Fibroblast of gingiva (primary cell): ENCODE measurements at places on chromosomes 7 and 10.

- no peak for DNase-seq
Measured at GRCh38 chr7:86282014-86282682, 361.6 kb upstream of the GRM3 start.

GRCh38 chr7:97844036-97844435 lies 28.2 kb downstream of the ASNS start:
- no peak for DNase-seq

DNA sequence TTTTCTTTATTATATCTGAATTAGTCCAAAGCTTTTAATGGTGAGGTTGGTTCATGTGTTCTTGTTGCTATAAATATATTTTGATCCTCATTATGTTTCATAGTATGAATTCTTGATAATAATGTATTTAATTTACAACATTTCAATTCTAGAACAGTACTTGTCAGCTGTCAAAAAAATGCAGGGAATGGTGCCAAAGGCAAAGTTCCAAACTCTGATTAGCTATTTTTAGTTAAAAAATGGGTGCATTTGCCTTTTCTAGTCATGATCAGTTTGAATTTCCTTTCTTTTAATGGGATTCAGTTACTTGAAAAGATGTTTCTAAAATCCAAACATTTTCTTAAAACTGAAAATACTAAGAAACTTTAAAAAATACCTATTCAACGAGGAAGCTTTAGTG lies 49.6 kb downstream of the ANKIB1 start:
- DNase-seq, result no peak

GRCh38 chr10:91022390-91022789 lies 101.5 kb upstream of the ANKRD1 start:
- no peak for DNase-seq

GRCh38 chr7:471191-471865 lies 48.3 kb downstream of the PDGFA start:
- no peak for DNase-seq

DNA sequence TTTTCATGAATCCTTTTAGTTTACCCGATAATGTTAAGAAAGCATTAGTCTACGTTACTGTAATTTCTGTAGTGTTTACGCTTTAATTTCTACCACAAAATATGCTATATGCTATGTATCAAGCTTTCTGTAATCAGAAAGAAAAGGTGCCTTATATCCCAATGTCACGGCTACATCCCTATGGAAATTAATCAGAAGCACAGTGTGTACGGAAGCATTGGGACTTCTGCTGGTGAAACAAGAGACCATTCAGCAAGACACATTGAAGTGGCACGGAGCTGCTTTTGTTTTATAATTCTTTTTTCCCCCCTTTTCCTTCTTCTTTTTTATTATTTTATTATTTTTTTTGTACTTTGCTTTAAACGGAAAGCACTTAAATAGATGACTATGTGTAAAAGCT lies 31.2 kb upstream of the SH2B2 start:
- DNase-seq, result no peak

GRCh38 chr10:79431891-79432831 lies 13.3 kb downstream of the ZCCHC24 start:
- peak; percentile 34 for DNase-seq

DNA sequence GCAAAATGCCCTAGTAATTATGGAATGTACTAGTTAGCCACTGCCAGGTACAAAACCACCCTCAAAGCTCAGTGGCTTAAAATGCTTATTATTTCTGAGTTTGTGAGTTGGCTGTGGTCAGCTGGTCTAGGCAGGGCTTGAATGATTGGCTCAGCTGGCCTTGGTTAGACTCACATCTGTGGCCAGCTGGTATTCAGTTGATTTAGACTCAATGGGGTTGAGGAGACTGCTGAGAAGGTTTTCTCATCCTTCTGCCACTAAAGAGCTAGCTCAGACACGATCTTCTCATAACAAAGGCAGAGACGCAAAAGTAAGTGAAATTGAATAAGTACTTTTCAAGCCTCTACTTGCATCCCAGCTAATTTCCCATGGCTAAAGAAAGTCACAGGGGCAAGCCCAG lies 57.1 kb upstream of the CYP2C18 start:
- no peak for DNase-seq

GRCh38 chr10:119284679-119285096 lies 77.3 kb downstream of the GRK5 start:
- no peak for DNase-seq

GRCh38 chr7:83655951-83656556 lies 7.1 kb upstream of the SEMA3E start:
- peak; percentile 30 for DNase-seq

DNA sequence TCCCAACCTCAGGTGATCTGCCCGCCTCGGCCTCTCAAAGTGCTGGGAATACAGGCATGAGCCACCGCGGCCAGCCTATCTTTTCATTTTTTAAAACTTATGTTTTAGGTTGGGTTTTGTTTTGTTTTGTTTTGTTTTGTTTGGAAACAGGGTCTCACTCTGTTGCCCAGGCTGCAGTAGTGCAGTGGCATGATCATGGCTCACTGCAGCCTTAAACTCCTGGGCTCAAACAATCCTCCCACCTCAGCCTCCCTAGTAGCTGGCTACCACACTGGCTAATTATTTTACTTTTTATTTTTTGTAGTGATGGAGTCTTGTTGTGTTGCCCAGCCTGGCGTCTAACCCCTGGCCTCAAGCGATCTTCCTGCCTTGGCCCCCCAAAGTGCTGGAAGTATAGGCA lies 19.4 kb upstream of the AGFG2 start:
- DNase-seq, result no peak

- no peak for DNase-seq
Measured at GRCh38 chr7:333393-333764, 43.4 kb downstream of the FOXL3 start.

DNA sequence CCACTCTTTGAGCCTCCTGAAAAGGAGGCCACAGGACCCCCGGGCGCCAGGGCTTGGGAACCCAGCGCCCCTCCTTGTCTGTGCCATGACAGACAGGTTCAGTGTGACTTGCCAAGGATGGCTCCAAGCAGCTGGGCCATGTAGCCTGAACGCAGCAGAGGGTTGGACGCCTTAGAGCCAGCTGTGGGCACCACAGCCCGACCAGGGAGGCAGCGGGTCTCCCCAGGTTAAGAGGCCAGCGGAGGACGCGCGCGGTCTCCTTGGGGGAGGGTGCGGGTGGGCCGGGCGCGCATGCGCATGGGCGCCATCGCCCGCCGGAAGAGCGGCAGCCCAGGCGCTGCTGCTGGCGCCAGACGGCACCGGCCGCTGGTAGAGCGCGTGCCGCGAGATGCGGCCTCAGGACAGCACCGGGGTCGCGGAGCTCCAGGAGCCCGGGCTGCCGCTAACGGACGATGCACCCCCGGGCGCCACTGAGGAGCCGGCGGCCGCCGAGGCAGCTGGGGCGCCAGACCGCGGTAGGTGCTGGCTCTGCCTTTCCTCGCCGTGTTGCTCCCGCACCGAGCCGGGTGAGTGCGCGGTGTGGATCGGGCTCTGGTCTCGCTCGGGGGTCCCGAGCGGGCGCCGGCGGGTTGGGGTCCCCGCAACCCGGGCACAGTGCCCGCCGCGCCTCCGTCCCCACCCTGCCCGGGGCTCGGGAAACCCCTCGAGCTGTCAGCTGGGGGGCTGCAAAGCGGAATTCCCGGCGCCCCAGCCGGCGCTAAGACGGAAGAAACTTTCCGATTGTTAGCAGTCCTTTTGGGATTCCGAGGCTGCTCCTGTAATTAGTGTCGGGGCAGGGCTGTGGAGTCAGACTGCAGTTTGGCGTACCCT lies at the start of gene SLC35G1:
Gene SLC35G1 (plus strand): TSS at position 333 of the 870 bp plus-strand sequence. CDS start 56 bp downstream, at position 389.
- peak; percentile 64 for DNase-seq

DNA sequence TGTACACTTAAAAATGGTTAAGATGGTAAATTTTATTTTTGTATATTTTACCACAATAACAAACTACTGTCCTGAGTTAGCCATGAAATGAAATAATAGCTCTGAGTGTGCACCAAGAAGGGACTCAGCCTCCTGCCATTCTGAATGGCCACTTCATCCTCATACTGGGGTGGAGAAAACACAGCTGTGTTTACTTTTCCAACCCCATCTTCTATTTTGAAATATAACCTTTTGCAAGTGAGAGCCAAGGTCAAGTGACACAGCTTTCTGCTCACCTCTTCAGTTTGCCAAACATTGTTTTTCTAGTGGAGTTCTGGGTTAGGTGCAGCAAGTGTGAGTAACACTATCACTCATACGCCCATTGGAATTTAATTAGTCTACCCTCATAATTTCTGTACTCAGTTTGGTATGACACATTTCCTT lies 107.4 kb upstream of the GLCCI1 start:
- DNase-seq, result peak; percentile 68

- DNase-seq, result no peak
Measured at GRCh38 chr10:102777711-102778453, 34.1 kb downstream of the WBP1L start.

- DNase-seq, result no peak
Measured at GRCh38 chr7:89335490-89335889, 540.0 kb upstream of the TEX47 start.

DNA sequence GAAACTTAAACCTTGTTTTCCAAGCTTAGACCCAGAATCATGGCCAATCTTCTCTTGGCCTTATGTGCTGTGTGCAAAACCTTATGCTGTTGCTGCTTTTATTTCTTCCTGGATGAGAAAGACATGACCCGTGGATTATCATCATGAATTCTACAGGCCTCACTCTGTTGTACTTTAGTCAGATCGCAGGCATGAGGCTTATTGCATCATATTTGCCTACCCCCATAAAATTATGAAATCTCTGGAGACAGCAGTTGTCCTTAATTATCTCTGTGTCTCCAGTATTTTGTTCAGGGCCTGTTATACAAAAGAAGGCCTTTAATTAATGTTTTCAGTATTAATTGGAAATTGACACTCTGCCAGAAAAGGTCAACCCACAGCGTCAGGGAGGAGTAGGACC lies 71.6 kb downstream of the PLCE1 start:
- peak; percentile 27 for DNase-seq

GRCh38 chr10:15448598-15448997 lies 77.5 kb upstream of the FAM171A1 start:
- DNase-seq, result no peak

GRCh38 chr7:2978408-2978807 lies 65.3 kb downstream of the CARD11 start:
- DNase-seq, result no peak

GRCh38 chr10:124100124-124100523 lies 6.7 kb upstream of the CHST15 start:
- DNase-seq, result no peak

DNA sequence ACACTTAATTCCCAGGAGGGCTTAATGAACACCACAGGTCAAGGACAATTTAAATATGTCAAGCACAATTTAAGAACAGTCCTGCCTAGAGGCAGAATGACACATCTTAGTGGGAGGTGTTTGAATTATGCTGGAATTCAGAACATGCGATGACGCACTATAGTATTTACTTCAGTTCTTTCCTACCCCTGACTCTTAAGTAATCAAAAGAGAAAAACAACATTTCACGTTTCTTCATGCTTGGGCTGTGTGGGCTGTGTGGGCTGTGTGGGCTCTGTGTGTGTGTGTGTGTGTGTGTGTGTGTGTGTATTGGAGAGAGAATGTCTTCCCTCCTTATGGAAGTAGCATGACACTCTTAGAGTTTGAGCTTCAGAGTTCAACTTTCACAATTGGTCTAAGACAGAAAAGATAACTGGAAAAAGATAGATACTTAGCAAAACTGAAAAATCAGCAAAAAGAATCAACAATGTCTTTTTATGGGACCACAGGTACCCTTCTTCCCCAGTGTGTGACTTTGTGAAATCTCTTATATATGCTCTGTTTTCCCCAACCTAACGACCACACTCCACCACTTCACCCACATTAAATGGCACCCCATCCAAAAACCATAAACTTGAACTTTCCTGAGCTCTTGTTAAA lies 33.7 kb upstream of the CABCOCO1 start:
- peak; percentile 97 for DNase-seq

- DNase-seq, result no peak
Measured at GRCh38 chr10:132705173-132705572, 80.8 kb downstream of the NKX6-2 start.

- peak; percentile 41 for DNase-seq
Measured at GRCh38 chr7:38507384-38507783, 123.8 kb downstream of the AMPH start.

- no peak for DNase-seq
Measured at GRCh38 chr10:114181971-114182370, 2.8 kb downstream of the TDRD1 start.

- no peak for DNase-seq
Measured at GRCh38 chr10:70258216-70258615, 25.0 kb upstream of the PPA1 start.

- DNase-seq, result no peak
Measured at GRCh38 chr7:36001546-36001945, 151.5 kb upstream of the EEPD1 start.

DNA sequence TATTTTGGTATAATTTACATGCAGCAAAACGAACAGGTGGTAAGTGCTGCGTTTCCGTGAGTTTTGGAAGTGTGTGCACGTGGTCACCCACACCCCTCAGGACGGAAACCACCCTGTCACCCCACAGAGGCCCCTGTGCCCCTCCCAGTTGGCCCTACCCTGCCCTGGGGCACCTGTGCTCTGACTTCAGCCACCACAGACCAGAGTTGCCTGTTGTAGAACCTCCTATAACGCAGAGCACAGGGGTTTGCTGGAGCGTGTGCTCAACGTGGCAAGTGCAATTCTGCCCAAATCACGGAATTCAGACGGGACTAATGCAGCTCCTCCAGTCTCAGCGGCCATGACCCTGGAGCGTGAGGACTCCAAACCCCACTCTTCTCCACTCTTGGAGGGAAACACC lies 9.6 kb upstream of the CFAP46 start:
- no peak for DNase-seq

- DNase-seq, result no peak
Measured at GRCh38 chr10:46523119-46523961, 33.1 kb downstream of the GPRIN2 start.
